ENCODE measurements at places on chromosomes 7 and 10. TPM values are rescaled to one million over a fixed set of nuclear protein-coding genes. Genes with fewer than 3 reads are reported as not detected.

LDB3 gene
- not detected for total RNA-seq

COX15 gene
- 35.3 TPM for total RNA-seq

KIAA1549 gene
- 7.2 TPM for total RNA-seq

SHH gene
- total RNA-seq, result 1.1 TPM

HACD1 gene
- total RNA-seq, result 13.2 TPM

MPP7 gene
- total RNA-seq, result 6.6 TPM

TCAF2 gene
- total RNA-seq, result 0.52 TPM

TMEM236 gene
- 0.51 TPM for total RNA-seq

IFIT1B gene
- not detected for total RNA-seq

FOXI2 gene
- total RNA-seq, result not detected

GRID2IP gene
- total RNA-seq, result 1.4 TPM

TET1 gene
- 1.2 TPM for total RNA-seq

CC2D2B gene
- total RNA-seq, result not detected

SNX10 gene
- total RNA-seq, result 19.6 TPM

SLC37A3 gene
- 65.2 TPM for total RNA-seq

CHAT gene
- total RNA-seq, result not detected

C10orf105 gene
- total RNA-seq, result not detected

GSTO2 gene
- total RNA-seq, result 26.7 TPM

CALHM1 gene
- total RNA-seq, result not detected

CPED1 gene
- total RNA-seq, result 0.76 TPM

GRM8 gene
- total RNA-seq, result 0.24 TPM

CRPPA gene
- total RNA-seq, result 9.9 TPM

PLXDC2 gene
- total RNA-seq, result not detected

ACHE gene
- total RNA-seq, result 11.3 TPM

SEMA3E gene
- total RNA-seq, result 21.8 TPM

TRIM56 gene
- total RNA-seq, result 62.6 TPM

NKX1-2 gene
- not detected for total RNA-seq

ZNF37A gene
- total RNA-seq, result 8.1 TPM

HKDC1 gene
- 112 TPM for total RNA-seq

GTF2IRD1 gene
- 31.1 TPM for total RNA-seq

PON1 gene
- not detected for total RNA-seq

MSMB gene
- total RNA-seq, result 7.4 TPM

TAS2R5 gene
- 3.6 TPM for total RNA-seq

CYP3A4 gene
- total RNA-seq, result not detected

TPK1 gene
- 13.2 TPM for total RNA-seq

IL6 gene
- 20.7 TPM for total RNA-seq

EPHA1 gene
- 21.6 TPM for total RNA-seq

MALRD1 gene
- total RNA-seq, result not detected

HERPUD2 gene
- 42.7 TPM for total RNA-seq

C10orf53 gene
- not detected for total RNA-seq
